ENCODE measurements at places on chromosomes 3 and 15. TPM values are rescaled to one million over a fixed set of nuclear protein-coding genes. Genes with fewer than 3 reads are reported as not detected.

The SH3GL3 gene
- total RNA-seq, result 2.1 TPM

The PLCH1 gene
- 0.09 TPM for total RNA-seq

GRCh38 chr15:95995375-95996168 lies 334.9 kb upstream of the NR2F2 start:
- DNase-seq, result peak; percentile 27

- DNase-seq, result no peak
Measured at GRCh38 chr3:43583481-43583880, 38.3 kb downstream of the ANO10 start.

DNA sequence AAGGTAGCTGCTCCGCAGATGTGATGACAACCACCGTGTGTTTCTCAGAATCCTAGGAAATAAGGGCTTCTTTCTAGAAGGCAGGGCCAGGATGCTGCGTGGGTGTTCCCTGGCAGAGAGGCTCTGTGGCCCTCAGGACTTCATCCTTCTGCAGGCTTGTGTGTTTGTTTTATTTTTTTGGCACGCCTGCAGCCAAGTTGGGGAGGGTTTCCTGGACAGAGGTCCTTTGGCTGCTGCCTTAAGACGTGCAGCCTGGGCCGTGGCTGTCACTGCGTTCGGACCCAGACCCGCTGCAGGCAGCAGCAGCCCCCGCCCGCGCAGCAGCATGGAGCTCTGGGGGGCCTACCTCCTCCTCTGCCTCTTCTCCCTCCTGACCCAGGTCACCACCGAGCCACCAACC lies at the start of gene CLEC3B:
CLEC3B (plus strand) TSS at position 266 of the 400 bp plus-strand sequence; CDS start at position 326, 60 bp downstream.
- DNase-seq, result peak; percentile 79

DNA sequence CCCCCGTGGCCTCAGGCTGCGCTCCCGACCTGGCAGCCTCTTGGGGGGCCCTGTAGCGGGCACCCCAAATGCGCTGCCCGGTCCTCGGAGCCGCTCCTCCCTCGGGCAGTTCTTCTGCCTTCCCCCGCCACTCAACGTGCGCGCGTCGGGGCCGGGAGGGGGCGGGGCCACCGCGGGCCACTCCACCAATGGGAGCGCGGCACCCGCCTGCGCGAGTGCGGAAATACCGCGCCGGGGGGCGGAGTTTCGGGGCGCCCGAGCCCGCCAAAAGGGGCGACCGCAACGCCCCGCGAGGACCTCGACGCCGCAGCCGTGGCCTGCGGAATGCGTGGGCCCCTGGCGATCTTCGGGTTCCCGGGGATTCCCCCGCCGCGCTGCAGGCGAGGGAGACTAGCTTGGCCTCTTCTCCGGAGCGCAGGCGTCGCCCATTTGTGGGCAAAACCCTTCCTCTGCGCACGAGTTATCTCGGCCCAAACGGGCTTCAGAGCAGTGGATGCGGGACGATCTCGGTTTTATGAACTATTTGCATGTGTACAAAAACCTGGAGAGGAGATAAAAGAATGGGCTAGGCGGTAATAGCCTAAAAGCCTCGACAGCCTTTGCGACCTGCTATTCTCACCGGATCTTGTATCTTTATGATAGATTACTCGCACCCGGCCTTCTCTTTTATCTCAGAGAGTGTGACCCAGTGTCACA lies at the start of gene TASOR:
TASOR (minus strand) TSS at position 144 of the 696 bp plus-strand sequence. CDS start 259 bp downstream, outside the sequence.
- DNase-seq, result peak; percentile 69

- no peak for DNase-seq
Measured at GRCh38 chr3:178475062-178475461, 61.2 kb upstream of the KCNMB2 start.

Measured in fibroblast of the aortic adventitia (primary cell).